ENCODE measurements at places on chromosomes 6 and 20.

- no peak for DNase-seq
Measured at GRCh38 chr20:50540620-50541605, 30.7 kb downstream of the PTPN1 start.

- DNase-seq, result no peak
Measured at GRCh38 chr6:19024737-19025136, 637.6 kb downstream of the RNF144B start.

- DNase-seq, result no peak
Measured at GRCh38 chr6:85496009-85496579, 46.2 kb downstream of the NT5E start.

- no peak for DNase-seq
Measured at GRCh38 chr20:20031790-20032189, 14.6 kb downstream of the NAA20 start.

- DNase-seq, result no peak
Measured at GRCh38 chr6:125904871-125905270, 51.7 kb upstream of the HINT3 start.

- no peak for DNase-seq
Measured at GRCh38 chr20:45893831-45894230, 2.7 kb downstream of the CTSA start.

DNA sequence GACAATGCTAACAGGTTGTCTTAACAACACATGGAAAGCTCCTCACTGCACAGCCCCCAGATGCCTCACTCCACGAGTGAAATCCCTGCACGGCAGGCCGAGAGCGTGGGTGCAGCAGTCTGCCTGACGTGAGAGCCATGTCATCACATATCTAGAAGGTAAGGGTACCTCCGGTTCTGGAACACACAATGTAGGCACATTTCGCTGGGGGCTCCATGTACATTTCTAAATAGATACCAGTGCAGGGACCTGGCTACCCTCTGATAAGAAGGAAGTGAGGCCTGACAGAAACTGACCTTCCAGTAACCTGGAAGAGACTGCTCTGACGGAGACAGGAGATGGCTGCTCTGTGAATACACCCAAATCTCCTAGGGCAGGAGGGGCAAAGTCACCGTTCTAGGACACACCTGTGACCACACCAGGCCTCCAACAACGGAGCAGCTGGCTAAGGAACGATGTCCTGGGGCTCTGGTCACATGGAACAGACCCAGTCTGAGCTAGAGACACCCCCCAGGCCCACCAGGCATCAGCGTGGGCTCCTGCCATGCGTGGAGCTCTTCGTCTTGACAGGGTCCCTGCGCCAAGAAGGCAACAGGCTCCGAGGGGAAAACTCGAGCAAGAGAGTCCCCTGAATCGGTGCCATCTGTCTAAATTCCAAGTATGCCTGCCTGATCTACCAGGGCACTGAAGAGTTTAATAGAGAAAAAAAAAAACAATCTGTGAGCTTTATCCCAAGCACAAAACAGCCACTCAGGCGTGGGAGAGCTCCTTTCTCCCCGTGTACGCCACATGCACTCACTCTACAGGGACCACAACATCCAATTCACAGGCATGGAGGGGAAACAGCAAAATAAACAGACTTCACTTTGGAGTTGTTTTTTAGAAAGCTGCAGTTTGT is 27.5 kb downstream of the RNASET2 start:
- no peak for DNase-seq

GRCh38 chr6:9315966-9316650 is 880.8 kb upstream of the SLC35B3 start:
- DNase-seq, result no peak

- DNase-seq, result no peak
Measured at GRCh38 chr6:43488667-43489276, 11.4 kb downstream of the TJAP1 start.

- no peak for DNase-seq
Measured at GRCh38 chr6:90646940-90647339, 60.1 kb upstream of the MAP3K7 start.

GRCh38 chr6:136072691-136073090 is 177.4 kb downstream of the MTFR2 start:
- DNase-seq, result no peak

DNA sequence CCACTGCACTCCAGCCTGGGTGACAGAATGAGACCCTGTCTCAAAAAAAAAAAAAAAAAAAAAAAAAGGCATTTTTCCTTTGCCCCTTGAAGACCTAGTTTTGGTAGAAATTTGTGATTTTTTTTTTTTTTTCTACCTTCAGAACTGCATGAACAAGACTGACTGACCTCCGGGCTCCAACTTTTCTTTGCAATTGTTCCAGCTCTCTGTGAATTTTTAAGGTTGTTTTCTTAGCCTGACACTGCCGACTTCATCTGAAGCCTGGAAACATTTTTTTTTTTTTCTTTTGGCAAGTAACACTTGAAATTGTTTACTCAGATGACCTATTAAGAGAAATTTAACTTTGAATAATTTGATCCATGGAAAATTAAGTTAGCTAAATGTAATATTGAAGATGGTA is 73.0 kb downstream of the SLC24A3 start:
- no peak for DNase-seq

DNA sequence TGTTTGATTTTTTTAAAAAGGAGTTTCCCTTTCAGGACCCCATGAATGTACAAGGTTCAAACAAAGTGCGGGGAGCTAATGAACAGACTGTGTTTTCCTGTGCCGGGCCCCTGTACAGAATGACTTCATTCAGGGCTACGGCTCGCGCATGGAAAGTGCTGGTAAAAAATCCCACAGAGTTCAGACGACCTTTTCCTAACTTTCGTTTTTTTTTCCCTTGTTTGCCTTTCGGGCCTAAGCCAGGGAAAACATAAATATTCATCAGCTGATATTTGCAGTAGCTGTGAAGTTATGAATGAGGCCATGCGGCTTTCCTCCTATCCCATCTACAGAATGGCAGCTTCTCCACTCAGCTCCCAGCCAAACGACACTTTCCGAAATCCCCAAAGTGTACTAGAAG is 74.0 kb downstream of the HAO1 start:
- no peak for DNase-seq

GRCh38 chr20:48615871-48616270 is 211.9 kb downstream of the PREX1 start:
- DNase-seq, result no peak

- no peak for DNase-seq
Measured at GRCh38 chr6:133544419-133544818, 303.3 kb downstream of the EYA4 start.

- DNase-seq, result no peak
Measured at GRCh38 chr6:44531442-44532015, 144.0 kb downstream of the CDC5L start.

- DNase-seq, result no peak
Measured at GRCh38 chr6:55069132-55069781, 105.1 kb upstream of the HCRTR2 start.

Data from GOT3 (cell line).